Activated naive CD4-positive, alpha-beta T cell treated with anti-CD3 and anti-CD28 coated beads, Interleukin-2, amount 50 U/mL, for 72 hours (primary cell): ENCODE measurements at places on chromosomes 4 and X.

GRCh38 chr4:183329244-183329643 is 7.0 kb upstream of the CLDN24 start:
- no peak for DNase-seq

- DNase-seq, result no peak
Measured at GRCh38 chr4:56148428-56148827, 199.7 kb downstream of the CEP135 start.

- no peak for DNase-seq
Measured at GRCh38 chr4:173522160-173522950, 7.7 kb downstream of the HAND2 start.

- DNase-seq, result no peak
Measured at GRCh38 chr4:152996111-152996571, 60.0 kb downstream of the FHDC1 start.

GRCh38 chrX:115892056-115892708 is 278.4 kb upstream of the AGTR2 start:
- no peak for DNase-seq

DNA sequence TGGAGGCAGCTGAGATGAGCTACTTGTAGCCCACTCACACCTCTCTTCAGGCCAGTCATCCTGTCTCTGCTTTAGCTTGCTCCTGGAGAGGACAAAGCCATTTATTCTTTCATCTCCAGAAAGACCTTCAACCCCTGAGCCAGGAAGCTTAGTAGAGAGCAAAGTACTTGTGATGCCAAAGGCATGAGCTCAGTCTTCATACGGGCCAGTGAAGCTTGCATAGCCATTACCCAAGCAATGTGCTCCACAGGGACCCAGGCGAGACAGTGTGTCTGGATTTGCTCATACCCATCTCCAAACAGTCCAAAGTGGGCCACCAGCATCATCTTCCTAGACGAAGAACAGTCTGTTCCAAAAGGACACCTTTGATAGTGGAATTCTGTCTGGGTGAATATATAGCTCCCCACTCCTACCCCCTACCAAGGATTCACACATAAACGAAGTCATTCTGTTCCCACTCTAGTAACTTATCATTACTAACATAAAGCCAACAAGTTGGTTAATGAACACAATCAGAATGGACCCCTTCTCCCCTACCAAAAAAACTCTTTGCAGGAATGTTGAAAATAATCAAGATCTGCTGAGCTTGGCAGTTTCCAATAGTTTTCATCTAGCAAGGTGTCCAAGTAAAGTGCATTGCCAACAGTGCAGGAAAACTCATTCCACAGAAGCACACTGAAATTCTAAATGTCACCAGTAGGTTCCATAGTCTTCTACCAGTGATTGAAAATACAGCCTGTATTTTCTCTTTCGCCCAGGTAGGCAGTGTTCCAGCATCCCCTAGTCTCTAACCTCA is 6.7 kb downstream of the TNMD start:
- DNase-seq, result no peak

GRCh38 chr4:23153076-23153475 is 460.3 kb downstream of the GBA3 start:
- DNase-seq, result no peak

- DNase-seq, result no peak
Measured at GRCh38 chr4:151664289-151664688, 96.5 kb downstream of the GATB start.

- no peak for DNase-seq
Measured at GRCh38 chrX:111490688-111491087, 20.8 kb upstream of the SERTM2 start.

GRCh38 chrX:19846995-19847790 is 40.2 kb downstream of the SH3KBP1 start:
- no peak for DNase-seq

GRCh38 chr4:147037069-147037468 is 91.4 kb upstream of the TTC29 start:
- no peak for DNase-seq

DNA sequence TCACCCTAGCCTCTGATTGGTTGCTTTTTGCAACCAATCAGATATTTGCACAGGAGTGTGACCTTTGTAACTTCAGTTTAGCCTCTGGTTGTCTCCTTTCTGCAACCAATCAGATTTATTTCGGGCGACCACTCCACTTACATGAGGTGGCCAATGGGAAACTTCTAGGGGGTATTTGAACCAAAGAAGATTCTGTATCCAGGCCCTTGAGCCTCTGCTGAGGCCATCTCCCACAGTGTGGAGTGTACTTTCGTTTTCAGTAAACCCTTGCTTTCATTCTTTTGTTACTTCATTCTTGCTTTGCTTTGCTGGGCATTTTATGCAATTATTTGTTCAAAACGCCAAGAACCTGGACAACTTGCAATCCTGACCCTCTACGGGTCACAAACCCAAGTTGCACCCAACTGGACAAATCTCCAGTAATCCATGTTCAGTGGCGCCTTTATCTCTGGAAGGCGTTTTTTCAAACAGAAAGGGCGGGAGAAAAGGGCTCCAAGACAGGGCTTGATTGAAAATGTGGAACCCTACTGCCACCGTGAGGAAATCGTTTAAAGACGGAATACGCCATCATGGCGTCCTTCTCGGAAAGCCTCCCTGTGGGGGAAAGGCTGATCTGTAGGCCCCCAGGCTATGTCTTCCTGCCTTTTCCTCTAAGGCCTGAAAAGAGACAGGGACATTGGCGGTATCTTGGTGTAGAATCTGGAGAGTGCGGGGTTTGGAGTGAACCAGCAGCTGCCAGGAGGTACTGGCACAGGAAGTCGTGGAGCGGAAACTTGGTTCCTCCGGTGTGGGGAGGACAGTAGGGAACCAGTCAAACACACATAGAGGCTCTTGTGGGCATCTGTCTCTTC is 184.6 kb downstream of the OR13H1 start:
- DNase-seq, result no peak

DNA sequence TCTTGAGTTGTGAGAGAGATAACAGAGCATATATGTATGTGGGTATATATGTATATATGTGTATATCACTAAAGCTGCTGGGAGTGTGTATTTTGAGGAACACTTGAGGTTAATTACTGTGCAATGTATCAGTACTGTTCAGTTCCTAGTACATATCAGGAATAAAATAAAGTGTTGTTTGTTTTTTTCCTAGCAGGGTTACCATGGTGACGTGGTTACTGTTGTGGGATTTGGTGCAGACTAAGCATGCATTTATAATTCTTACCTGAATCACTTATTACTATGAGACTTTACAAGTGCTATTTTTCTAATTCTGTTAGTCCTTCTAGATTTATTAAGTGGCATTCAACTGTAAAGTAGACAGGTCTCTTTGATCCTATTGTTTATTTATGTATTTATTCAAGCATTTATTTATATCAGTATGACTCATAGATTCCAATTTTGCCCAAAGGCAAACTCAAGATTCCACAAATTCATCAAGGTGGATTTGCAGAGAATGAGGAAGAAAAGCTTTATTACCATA is 26.9 kb upstream of the BEX4 start:
- DNase-seq, result no peak

GRCh38 chrX:72071213-72071612 is 60.5 kb downstream of the RTL5 start:
- no peak for DNase-seq

DNA sequence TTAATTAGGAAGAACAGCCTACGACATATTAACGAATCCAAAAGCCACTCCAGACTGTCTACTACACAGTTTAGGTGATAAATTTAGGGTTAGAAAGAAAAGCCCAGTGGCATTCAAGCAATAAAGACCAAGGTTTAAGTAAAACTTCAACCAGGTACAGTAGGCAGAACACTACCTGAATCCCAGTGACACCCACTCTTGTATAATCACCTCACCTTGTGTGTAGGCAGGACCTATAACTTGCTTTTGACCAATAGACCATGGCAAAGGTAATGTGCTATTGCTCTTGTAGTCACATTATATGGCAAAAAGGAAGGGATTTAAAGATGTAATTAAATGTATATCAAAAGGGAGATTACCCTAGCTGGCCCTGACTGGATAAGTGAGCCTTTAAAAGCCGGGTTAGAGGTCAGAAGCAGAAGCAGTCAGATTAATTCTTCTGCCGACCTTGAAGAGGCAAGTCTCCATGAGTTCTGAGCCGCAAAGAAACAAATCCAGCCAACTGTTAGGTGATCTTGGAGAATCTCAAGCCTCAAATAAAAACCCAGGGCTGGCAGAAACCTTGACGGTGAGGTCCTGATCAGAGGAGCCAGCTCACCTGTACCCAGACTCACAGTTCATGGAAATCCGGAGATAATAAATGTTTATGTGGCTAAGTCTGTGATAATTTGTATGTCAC is 8.8 kb downstream of the FSTL5 start:
- no peak for DNase-seq

GRCh38 chr4:25313201-25313895 is 774 bp downstream of the ZCCHC4 start:
- no peak for DNase-seq

- no peak for DNase-seq
Measured at GRCh38 chr4:45043911-45044310, 317.6 kb upstream of the GNPDA2 start.

- DNase-seq, result no peak
Measured at GRCh38 chrX:31323658-31324057, 251.8 kb upstream of the FTHL17 start.

DNA sequence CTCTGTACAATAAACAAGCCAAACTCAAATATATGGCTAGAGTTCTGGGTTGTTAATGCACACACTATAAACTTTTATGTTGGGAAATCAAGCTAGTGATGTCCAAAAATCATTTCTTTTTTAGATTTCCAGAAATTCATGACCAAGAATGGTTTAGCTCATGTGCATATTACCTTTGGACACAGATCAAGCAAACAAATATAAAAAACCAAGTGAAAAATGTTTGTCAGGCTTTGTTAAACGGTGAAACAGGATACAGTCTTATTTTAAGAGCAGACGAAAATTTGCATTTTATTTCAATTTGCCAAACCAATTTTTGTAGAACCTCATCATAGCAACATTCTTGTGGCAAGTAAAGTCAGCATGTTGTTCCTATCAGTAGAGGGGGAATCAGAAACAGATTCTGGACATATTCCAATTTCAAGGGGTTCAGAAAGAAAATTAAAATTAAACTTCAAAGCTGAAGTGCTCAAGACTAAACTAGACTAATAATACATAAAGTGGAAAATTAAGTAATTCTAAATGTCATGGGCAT is 413.6 kb downstream of the TRIML1 start:
- no peak for DNase-seq

- DNase-seq, result no peak
Measured at GRCh38 chrX:20639115-20639514, 372.4 kb upstream of the RPS6KA3 start.

DNA sequence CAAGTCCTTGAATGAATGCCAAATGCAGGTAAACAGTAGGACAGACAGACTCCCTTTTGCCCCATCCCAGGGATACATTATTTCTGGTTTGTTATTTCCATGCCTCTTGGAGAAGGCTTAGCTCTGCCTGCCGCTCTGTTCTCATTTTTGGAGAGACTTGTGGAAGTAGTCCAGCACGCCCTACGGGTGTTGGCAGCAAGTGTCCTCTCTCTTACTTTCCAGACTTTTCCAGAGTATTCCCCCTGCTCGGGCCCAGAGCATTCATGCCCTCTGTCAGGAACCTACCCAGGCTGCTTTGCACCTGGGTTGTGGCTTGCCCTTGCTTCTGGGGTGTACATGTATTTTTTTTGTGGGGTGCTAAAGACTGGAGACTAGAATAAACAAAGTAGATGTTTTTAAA is 15.3 kb downstream of the SLC34A2 start:
- DNase-seq, result no peak

DNA sequence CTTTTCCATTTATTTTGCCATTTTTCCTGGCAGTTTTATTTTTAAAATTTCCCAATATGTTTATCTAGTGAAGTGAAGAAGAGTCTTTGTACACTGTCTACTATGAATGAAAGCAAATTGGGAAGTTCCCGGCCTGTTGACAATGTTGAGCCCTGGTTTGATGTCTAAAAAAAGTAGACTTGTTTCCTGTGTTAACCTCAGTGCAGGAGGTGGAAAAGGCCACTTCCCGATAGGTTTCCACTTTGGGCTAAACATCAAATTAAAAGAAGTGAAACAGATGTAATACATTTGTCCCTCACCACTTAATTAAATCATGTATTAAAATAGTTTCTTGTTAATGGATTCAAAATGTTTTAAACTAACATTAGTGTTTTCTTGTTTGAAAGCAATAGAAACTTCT is 30.0 kb downstream of the BBS12 start:
- DNase-seq, result no peak

DNA sequence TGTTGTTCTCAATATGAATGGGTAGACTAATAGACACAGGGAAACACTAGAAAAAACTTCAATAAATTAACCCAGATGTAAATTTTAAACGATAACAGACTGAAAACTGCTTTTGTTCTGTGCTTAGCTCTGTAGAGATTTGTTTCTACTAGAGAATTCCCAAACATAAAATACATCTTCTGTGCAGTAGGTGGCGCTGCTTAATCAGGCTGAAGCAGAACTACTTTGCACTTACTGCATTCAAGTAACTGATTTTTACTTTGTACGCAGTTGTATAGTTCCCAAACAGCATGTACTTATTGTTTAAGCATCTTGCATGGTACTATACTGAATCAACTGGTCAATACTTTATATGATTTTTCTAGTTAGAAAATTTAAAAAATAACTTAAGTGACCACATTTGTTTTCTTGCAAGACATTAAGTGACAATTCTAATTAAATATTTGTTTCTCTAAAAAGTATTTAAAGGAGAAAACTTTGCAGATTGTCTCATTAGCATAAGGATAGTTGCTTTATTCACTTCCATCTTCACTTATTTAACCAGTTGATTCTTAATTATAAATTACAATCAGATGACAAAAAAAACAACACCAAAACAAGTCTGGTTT is 490.6 kb downstream of the IL15 start:
- DNase-seq, result no peak
